ENCODE measurements at places on chromosomes 2 and 18.

DNA sequence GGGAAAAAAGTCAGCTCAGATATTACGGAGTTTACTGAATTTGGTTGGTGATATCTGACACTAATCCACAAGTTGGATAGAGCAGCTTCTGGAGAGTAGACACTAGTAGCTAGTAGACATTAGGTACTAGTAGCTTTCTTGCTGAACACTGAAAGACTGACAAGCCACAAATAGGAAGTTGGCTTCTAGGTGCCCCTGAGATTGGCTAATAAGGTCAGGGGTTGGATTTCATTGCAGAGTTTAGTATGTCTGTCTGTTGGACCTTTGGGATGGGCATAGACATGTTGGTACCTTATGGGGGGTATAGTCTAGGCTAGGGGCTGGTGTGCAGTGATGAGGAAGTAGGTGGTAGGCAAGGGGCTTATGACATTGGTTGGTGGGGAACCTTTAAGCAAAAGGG lies 164.9 kb upstream of the LRRTM1 start:
- DNase-seq, result no peak

DNA sequence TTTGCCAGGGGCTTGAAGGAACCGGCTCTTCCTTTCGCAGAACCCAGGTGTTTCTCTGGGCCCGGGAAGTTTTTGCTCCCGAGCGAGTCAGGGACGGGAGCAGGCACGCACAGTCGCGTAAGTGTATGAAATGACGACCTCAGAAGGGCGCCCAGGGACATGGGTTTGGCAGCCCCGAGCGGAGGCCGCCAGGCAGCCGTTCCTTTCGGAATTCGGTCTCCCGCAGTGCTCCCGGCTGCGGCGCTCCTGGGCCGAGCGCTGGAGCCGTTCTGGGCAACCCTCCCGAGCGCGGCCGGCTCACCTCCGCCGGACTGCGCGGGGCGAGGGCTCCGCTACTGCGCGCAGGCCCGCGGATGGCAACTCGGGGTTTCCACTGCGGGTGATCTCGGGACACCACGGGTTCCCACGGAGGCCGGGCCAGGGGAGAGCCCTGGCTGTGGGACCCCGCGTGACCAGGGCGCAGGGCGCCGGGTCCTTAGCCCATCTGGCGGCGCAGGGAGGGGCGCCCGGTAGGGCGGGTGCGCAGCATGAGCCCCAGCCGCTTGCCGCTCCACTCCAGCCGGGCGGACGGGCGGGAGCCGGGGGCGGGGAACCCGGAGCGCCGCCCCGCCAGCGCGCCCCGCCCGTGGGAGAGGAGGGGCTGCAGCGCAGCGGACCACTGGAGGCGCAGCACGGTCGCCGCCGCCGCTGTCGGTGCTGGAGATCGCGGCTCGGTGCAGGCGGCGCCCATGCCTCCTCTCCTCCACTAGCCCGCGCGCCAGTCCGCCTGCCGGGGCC lies at the start of gene OSBPL6:
Gene OSBPL6, plus strand, starts transcription at position 690 of the 777 bp plus-strand sequence. CDS start 111,673 bp downstream, outside the sequence.
- peak; percentile 31 for DNase-seq

- DNase-seq, result no peak
Observed at GRCh38 chr18:9135081-9135911, 1.3 kb upstream of the ANKRD12 start.

- no peak for DNase-seq
Observed at GRCh38 chr18:32368170-32368569, 102.5 kb downstream of the GAREM1 start.

GRCh38 chr2:106039634-106040315 lies 154.3 kb downstream of the UXS1 start:
- no peak for DNase-seq

DNA sequence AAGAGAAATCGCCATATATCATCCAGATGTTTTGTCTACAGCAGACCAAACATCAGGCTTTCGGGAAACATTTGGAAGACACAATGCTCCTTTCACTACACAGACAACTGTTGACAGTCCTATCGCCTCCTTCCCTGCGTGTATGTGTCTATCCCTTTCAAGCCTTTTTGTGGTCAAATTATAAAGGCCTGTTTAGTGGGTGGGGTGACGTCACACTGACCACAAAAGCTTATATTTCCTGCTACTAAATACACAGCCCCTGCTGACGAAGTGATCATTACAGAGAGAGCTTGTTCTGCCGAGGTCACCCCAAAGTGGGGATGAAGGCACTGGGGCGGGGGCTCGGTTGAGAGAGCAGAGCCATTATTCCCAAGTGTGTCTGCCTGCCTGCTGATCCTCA lies 302.7 kb upstream of the TNP1 start:
- DNase-seq, result no peak

- no peak for DNase-seq
Observed at GRCh38 chr2:217412721-217413120, 552.9 kb upstream of the TNP1 start.

- DNase-seq, result no peak
Observed at GRCh38 chr2:23434721-23435121, 49.7 kb downstream of the KLHL29 start.

- DNase-seq, result no peak
Observed at GRCh38 chr2:130186391-130186790, 4.3 kb downstream of the MZT2B start.

- DNase-seq, result no peak
Observed at GRCh38 chr2:159110784-159111183, 142.3 kb downstream of the TANC1 start.

DNA sequence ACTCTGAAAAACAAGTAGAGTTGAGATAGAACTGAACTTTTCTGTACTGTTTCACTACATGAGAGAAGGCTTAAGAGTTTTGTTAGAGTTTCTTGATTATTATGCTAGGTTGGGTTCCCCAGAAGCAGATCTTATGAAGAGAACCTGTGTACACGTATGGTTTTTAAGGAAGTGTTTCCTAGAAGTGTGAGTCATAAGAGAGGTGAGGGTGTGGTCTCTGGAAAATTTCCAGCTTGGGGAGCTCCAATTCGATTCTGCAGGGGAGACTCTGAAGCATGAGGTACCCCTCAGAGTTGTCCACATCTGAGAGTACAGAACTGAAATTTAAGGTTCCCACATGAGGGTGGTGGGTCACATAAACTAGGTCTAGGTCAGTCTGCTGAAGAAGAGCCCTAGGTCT lies 83.3 kb upstream of the MAP2 start:
- no peak for DNase-seq

- DNase-seq, result peak; percentile 26
Observed at GRCh38 chr2:229780856-229781773, 66.8 kb upstream of the DNER start.

- no peak for DNase-seq
Observed at GRCh38 chr2:120940319-120940696, 204.6 kb downstream of the GLI2 start.

DNA sequence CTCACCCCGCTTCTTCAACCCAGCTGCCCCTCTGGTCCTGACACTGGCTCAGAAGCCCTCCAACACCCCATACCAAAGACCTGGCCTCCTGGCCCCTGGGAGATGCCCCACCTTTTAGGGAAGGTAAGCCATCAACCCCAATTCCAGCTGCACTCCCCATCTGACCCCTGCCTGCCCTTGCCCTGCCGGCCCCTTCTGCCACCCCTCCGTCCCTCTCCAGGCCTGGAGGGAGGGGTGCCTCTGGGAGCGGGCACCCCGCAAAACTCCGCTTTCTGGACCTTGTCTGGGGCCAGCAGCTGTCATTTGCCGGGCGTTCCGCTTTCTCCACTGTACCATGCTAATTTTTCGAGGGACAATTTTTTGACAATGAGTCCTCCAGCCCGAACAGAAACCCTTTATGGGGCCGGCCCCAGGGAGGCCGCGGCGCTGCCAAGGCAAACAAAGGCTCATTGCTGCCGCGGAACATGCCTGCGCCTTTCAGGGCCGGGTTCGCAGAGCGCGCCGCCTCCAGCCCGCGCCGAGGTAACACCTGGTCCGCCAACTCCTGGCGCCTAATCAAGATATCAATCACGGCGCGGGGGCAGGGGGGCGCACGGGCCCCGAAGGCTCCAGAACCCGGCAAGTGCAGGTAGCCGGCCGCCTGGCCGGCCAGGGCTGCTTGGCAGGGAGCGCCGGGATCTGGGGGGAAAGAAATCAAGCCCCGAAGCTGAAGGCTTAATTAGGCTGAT lies 96.0 kb downstream of the INHBB start:
- no peak for DNase-seq

- no peak for DNase-seq
Observed at GRCh38 chr2:149463328-149464002, 124.1 kb downstream of the MMADHC start.

DNA sequence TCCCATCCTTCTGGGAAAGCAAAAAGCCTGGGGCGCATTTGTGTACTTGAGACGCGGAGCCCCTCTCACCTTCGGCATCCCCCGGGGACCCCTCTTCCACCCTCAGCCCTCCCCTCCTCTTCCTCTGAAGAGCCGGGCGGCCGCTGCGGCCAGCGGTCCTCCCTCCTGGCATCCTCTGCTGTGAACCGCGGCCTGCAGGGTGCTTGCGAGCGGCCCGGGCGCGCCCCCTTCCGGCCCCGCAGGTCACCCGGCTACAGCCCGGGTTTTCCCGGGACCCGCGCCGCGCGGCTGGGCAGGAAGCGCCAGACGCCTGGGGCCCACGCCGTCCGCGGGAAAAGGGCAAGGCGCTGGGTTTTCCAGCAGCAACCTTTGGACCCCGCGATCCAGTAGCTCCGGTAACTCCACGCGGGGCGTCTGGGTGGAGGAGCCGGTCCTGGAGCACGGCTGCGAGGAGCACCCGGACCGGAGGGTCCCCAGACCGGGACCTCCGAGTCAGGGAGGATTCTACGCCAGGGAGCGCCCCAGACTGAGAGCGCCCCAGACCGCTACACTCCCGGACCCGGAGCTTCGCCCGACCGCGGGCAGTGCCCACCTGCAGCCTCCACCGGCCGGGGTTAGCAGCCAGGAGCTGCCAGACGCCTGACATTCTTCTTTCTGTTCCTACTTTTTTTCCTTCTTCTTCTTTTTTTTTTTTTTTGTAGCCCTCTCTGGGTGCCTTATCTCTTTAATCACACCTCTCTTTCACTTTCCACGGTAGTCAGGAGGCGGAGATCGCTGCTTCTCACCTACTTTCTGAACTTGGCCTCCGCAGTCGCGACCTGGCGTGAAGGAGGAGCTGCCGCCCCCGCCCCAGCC lies at the start of gene IL18R1:
Gene IL18R1, plus strand, starts transcription at position 271 of the 855 bp plus-strand sequence. CDS start 6,865 bp downstream, outside the sequence.
- peak; percentile 63 for DNase-seq

DNA sequence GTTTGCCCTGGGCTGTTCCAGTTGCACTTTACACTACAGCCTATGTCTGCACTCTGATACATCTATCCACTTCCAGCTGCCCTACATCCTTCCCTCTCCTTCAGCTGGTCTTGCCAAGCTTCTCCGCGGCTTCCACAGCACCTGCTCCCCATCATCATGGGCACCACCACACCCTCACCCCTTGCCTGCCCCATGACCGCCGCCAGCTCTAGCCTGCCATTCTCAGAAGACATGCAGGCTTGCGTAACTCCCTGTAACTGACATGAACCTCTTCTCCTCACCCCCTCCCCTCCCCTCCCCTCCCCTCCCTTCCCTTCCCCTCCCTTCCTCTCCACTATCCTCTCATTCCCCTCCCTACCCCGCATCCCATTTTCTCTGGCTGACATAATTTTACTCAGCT lies 46.0 kb downstream of the PAX8 start:
- DNase-seq, result no peak

DNA sequence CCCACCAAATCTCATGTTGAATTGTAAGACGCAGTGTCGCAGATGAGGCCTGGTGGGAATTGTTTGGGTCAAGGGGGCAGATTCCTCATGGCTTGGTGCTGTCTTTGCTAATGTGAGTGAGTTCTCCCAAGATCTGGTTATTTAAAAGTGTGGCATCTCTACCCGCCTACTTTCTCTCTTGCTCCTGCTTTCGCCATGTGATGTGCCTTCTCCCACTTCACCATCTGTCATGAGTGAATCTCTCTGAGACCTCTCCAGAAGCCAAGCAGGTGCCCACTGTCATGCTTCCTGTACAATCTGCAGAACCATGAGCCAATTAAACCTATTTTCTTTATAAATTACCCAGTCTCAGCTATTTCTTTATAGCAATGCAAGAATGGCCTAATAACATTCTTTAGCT lies 246.6 kb upstream of the CDH20 start:
- no peak for DNase-seq

GRCh38 chr2:157890969-157891642 lies 15.0 kb upstream of the ACVR1 start:
- DNase-seq, result no peak

GRCh38 chr2:134785659-134786430 lies 52.6 kb upstream of the ACMSD start:
- DNase-seq, result no peak

- DNase-seq, result no peak
Observed at GRCh38 chr2:130916438-130916705, 79.7 kb downstream of the ARHGEF4 start.

GRCh38 chr2:183359867-183360266 lies 235.6 kb downstream of the NUP35 start:
- DNase-seq, result no peak

All from CD4-positive, alpha-beta T cell treated with Interleukin-6 at 100 ng/mL for 8 hours (primary cell).